Lower lobe of right lung (tissue), 2 donors: ENCODE measurements at places on chromosomes 13 and 19.

DNA sequence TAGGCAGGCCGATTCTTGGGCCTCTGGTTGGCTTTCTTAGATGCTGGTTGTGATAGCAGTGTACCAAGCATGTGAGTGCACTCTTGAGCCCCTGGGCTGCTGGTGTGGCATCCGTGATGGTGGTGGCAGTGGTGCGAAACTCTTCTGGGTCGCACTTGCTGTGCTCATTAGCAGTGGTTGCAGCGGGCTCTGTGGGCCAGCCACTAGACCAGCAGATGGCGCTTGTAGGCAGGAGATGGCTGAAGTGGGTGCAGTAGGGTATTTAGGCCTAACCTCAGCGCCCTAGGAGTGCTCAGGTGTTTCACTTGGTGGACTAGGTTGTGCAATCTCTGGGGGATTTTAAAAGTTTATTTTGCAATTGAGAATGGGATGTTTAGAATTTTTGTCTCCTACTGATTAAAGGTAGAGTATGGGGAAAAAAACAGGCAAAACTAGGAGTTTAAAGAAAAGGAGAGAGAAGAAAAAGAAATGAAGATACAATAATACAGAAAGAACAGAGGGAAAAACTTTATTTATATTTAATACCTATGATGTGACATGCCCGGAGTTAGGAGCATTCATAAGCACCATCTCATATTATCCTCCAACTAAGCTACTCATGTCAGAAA is 4.3 kb upstream of the ZNF17 start:
- H3K4me3 ChIP-seq: no peak overlapping the region
- DNase-seq: peak; percentile 62
- peaks cover 7% of the 10 kb centered on the region for H3K4me1 ChIP-seq
- H3K27ac ChIP-seq: no peak overlapping the region
- H3K27me3 ChIP-seq: no peaks in the 10 kb centered on the region

DNA sequence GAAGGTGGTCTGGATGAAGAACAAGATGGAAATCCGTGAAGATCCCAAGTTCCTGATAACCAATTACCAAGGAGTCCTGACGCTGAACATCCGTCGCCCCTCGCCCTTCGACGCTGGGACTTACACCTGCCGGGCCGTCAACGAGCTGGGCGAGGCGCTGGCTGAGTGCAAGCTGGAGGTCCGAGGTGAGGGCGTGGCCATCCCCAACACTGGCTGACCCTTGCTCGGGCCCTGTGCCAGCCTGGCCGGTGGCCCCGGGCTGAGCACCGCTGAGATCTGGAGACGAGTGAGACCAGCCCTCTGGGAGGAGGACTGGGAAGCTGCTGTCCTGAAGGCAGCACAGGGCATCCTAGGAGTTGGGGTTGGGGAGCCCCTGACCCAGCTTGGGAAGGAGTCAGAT is 12.0 kb upstream of the EMC10 start:
- no peaks in the 10 kb centered on the region for H3K36me3 ChIP-seq
- H3K4me3 ChIP-seq: no peak overlapping the region
- no peak for DNase-seq
- H3K4me1 ChIP-seq: no peaks in the 10 kb centered on the region

- no peaks in the 10 kb centered on the region for H3K27me3 ChIP-seq
- no peaks in the 10 kb centered on the region for H3K4me1 ChIP-seq
- H3K36me3 ChIP-seq: no peaks in the 10 kb centered on the region
Measured at GRCh38 chr13:107466326-107467099, 748.8 kb downstream of the LIG4 start.

- no peak overlapping the region for H3K27ac ChIP-seq
- no peaks in the 10 kb centered on the region for H3K4me1 ChIP-seq
- no peak overlapping the region for H3K4me3 ChIP-seq
- no peaks in the 10 kb centered on the region for H3K36me3 ChIP-seq
Measured at GRCh38 chr13:73966331-73966730, 167.9 kb downstream of the KLF12 start.

- no peaks in the 10 kb centered on the region for H3K27me3 ChIP-seq
- no peak overlapping the region for H3K4me3 ChIP-seq
- H3K27ac ChIP-seq: no peak overlapping the region
- peaks cover 6% of the 10 kb centered on the region for H3K4me1 ChIP-seq
- no peaks in the 10 kb centered on the region for H3K36me3 ChIP-seq
- DNase-seq: no peak
Measured at GRCh38 chr13:109166804-109167203, 537.4 kb downstream of the MYO16 start.

GRCh38 chr13:96552559-96552958 is 441.7 kb downstream of the OXGR1 start:
- H3K27me3 ChIP-seq: no peaks in the 10 kb centered on the region
- H3K4me1 ChIP-seq: no peaks in the 10 kb centered on the region
- H3K27ac ChIP-seq: no peak overlapping the region
- no peaks in the 10 kb centered on the region for H3K36me3 ChIP-seq
- no peak overlapping the region for H3K4me3 ChIP-seq

GRCh38 chr13:106471957-106472543 is 63.4 kb downstream of the EFNB2 start:
- H3K36me3 ChIP-seq: no peaks in the 10 kb centered on the region
- H3K27me3 ChIP-seq: no peaks in the 10 kb centered on the region
- no peak overlapping the region for H3K27ac ChIP-seq
- H3K4me1 ChIP-seq: no peaks in the 10 kb centered on the region

- no peaks in the 10 kb centered on the region for H3K36me3 ChIP-seq
- no peaks in the 10 kb centered on the region for H3K27me3 ChIP-seq
- H3K4me3 ChIP-seq: no peak overlapping the region
- H3K27ac ChIP-seq: no peak overlapping the region
Measured at GRCh38 chr13:34208336-34208735, 390.4 kb downstream of the RFC3 start.

GRCh38 chr19:3514930-3515329 is 8.8 kb downstream of the FZR1 start:
- peaks cover 18% of the 10 kb centered on the region for H3K4me1 ChIP-seq
- H3K4me3 ChIP-seq: no peak overlapping the region
- no peak overlapping the region for H3K27ac ChIP-seq
- peaks cover 44% of the 10 kb centered on the region for H3K36me3 ChIP-seq

GRCh38 chr13:20168396-20168795 is 7.5 kb upstream of the GJA3 start:
- H3K36me3 ChIP-seq: no peaks in the 10 kb centered on the region
- no peak overlapping the region for H3K27ac ChIP-seq
- no peak overlapping the region for H3K4me3 ChIP-seq
- H3K4me1 ChIP-seq: peaks cover 4% of the 10 kb centered on the region

GRCh38 chr19:47225746-47226425 is 5.1 kb downstream of the BBC3 start:
- H3K4me1 ChIP-seq: peaks cover 29% of the 10 kb centered on the region
- peak overlapping the region; percentile 91 for H3K4me3 ChIP-seq
- peak; percentile 91 for DNase-seq
- peaks cover 39% of the 10 kb centered on the region for H3K36me3 ChIP-seq
- no peaks in the 10 kb centered on the region for H3K27me3 ChIP-seq
- peak overlapping the region; percentile 100 for H3K27ac ChIP-seq

DNA sequence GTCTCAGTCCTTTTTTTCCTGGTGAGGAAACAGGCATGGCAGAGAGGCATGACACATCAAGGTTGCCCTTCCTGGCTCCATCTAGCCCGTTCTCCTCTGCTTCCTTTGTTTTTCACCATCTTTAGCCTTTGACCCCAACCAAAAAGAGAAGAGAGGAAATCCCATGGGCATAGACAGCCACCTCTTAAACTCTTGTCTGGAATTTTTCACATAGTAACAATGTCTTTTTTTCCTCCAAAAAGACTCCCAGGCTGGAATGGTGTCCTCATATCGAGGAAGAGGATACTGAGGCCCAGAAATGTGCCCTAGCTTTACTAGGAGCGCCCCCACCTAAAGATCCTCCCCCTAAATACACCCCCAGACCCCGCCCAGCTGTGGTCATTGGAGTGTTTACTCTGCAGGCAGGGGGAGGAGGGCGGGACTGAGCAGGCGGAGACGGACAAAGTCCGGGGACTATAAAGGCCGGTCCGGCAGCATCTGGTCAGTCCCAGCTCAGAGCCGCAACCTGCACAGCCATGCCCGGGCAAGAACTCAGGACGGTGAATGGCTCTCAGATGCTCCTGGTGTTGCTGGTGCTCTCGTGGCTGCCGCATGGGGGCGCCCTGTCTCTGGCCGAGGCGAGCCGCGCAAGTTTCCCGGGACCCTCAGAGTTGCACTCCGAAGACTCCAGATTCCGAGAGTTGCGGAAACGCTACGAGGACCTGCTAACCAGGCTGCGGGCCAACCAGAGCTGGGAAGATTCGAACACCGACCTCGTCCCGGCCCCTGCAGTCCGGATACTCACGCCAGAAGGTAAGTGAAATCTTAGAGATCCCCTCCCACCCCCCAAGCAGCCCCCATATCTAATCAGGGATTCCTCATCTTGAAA is at the start of gene GDF15:
Gene GDF15, plus strand, starts transcription at position 484 of the 868 bp plus-strand sequence. Its CDS starts 32 bp downstream, at position 516.
- H3K27me3 ChIP-seq: no peaks in the 10 kb centered on the region
- peaks cover 48% of the 10 kb centered on the region for H3K4me1 ChIP-seq
- peak within 1 kb of the TSS; percentile 55 for H3K27ac ChIP-seq
- H3K36me3 ChIP-seq: peaks cover 7% of the 10 kb centered on the region
- DNase-seq: peak; percentile 88

GRCh38 chr13:98393873-98394272 is 183.0 kb downstream of the STK24 start:
- no peaks in the 10 kb centered on the region for H3K27me3 ChIP-seq
- no peaks in the 10 kb centered on the region for H3K4me1 ChIP-seq
- H3K36me3 ChIP-seq: peaks cover 53% of the 10 kb centered on the region

DNA sequence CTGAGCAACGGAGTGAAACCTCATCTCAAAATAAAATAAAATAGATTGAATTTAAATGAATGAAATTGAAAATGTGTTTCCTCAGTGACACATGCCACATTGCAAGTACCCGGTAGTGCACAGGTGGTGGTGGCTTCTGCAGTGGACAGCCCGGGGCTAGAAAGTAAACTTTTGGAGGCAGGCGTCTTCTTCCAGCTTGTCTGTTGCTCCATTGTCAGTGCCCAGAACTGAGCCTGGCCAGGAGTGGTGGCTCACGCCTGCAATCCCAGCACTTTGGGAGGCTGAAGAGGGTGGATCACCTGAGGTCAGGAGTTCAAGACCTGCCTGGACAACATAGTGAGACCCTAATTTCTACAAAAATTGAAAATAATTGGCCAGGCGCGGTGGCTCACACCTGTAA is 5.7 kb downstream of the MYH14 start:
- H3K27ac ChIP-seq: no peak overlapping the region
- no peaks in the 10 kb centered on the region for H3K36me3 ChIP-seq
- no peak overlapping the region for H3K4me3 ChIP-seq
- no peak for DNase-seq

DNA sequence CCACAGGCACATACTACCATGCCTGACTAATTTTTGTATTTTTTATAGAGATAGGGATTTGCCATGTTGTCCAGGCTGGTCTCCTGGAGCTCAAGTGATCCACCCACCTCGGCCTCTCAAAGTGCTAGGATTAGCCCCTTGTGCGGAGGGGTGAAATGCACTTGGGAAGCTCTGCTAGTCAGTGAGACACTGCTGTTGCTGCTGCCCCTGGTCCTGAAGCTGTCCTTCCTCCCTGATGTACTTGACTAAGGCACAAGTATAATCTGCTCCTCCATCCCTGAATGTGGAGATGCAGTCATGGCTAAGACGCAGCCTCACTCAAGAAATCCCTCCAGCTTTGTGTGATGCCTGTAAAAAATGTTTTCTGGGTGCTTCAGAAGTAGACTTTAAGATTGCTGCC is 124.5 kb downstream of the KCTD15 start:
- no peak overlapping the region for H3K4me3 ChIP-seq
- no peak for DNase-seq
- no peaks in the 10 kb centered on the region for H3K4me1 ChIP-seq
- no peaks in the 10 kb centered on the region for H3K27me3 ChIP-seq
- H3K36me3 ChIP-seq: no peaks in the 10 kb centered on the region
- H3K27ac ChIP-seq: no peak overlapping the region

DNA sequence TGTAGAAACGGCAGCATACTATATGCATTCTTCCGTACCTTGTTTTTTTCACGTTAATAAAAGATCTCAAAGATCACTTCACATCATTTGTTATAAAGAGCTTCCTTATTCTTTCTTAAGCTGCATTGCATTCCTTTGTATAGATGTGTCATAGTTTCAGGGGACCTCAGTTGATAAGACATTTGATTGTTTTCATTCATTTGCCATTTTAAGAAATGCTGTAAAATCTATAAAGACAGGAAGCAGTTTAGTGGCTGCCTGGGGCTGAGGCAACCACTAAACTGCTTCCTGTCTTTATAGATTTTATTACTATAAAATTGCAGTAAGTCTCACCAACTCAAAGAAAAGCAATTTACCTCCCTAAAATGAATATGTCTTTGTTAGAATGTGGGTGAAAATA is 59.4 kb downstream of the ZDHHC20 start:
- DNase-seq: no peak
- H3K27me3 ChIP-seq: no peaks in the 10 kb centered on the region
- no peak overlapping the region for H3K27ac ChIP-seq
- H3K4me1 ChIP-seq: no peaks in the 10 kb centered on the region

DNA sequence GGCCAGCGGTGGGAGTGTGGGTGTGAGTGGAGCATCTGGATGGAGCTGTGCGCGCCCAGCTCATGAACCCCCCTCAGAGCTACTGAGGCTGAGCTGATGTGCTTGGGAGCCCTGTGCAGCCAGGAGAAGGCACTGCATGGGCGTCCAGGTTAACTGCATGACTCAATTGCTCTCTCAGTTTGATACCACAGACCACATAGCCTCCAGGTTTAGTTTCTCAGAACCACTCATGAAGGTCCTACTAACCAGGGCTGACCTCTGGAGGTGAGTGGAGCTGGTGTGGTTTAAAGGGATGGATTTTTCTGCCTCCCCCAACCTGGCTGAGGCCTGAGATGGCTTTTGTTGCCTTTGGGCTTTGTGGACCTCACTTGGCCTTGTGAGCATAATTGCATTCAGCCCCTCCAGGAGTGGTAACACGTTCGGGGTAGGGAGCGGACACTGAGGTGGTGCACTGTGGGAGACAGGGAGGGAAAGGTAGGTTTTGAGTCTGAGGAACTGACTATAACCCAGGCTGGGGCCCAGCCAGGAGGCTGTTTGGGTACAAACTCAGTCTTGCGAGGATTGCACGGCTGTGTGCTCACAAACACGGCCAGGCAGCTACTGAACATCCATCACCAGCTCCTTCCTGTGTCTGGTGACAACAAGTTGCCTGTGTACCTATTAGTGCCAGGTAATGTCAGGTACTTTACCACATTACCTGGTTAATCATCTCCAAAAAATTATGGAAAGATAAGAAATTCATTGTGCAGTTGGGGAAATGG is 97.5 kb downstream of the RGCC start:
- H3K27me3 ChIP-seq: no peaks in the 10 kb centered on the region
- no peaks in the 10 kb centered on the region for H3K36me3 ChIP-seq
- H3K4me3 ChIP-seq: no peak overlapping the region
- no peak for DNase-seq
- no peak overlapping the region for H3K27ac ChIP-seq
- peaks cover 3% of the 10 kb centered on the region for H3K4me1 ChIP-seq
